NCI-H187 (cell line): ENCODE measurements at places on chromosomes 2 and 18.

DNA sequence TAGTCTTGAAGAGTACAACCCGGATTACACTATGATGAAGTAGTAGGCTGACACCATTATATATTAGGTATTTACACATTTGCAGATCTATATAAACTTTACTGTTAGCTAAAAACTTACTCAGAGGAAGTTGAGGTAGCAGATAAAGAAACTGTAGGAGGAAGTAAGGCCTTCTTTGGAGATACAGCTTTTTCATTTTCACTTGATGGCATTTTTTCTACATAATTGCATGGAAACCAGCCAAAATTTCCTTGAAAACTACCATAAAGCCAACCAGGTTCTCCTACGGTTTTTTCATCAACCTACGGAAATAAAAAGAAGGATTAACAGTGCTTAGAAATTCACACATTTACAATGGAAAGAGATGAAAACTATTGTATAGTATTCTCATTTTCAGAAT lies 86.6 kb downstream of the FAM228A start:
- no peak for DNase-seq

DNA sequence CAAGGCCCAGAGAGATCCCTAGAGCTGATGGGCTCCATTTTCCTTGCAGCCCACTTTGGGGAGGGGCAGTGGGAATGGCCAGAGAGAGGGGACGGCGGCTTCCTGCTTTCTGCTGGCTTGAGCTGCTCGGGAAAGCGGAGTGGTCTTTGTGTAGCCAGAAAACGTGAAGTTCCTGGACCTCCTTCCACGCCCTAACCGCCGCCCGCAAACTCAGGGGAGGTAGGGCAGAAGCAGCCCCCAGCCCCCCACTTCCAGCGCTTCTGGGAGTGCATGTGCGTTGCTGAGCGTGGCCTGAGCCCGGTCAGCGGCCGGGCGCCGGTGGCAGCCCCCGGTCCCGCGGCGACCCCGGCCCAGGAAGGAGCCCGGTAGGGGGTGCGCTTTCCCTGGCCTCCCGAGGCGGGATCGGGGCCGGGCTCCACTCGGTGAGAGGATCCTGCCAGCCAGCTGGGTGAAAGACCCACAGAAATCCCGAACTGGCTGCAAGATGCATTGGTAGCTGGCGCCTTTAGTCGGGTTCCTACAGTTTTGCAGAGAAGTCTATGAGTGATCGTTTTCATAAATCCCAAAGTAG lies 25.3 kb upstream of the BOD1L2 start:
- no peak for DNase-seq

- DNase-seq = no peak
Measured at GRCh38 chr2:25460261-25460905, 118.7 kb upstream of the DNMT3A start.

DNA sequence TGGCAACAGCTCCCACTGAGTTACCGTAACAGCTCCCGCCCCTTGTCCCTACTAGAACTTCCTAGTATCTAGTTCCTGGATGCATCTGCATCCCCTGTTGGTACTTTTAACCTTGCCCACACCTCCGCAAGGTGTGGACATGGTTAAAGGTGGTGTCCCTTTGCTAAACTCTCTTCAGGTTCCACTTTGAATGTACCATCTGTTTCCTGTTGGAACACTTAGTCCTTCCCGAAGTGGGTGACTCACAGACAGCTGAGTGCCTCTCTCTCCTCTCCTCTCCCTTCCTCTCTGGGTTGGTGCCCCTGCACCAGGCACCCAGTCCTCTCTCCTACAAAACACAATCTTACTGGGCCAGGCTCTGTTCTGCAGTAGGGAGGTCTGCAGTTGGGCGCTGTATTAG lies 19.6 kb upstream of the REL start:
- no peak for DNase-seq

DNA sequence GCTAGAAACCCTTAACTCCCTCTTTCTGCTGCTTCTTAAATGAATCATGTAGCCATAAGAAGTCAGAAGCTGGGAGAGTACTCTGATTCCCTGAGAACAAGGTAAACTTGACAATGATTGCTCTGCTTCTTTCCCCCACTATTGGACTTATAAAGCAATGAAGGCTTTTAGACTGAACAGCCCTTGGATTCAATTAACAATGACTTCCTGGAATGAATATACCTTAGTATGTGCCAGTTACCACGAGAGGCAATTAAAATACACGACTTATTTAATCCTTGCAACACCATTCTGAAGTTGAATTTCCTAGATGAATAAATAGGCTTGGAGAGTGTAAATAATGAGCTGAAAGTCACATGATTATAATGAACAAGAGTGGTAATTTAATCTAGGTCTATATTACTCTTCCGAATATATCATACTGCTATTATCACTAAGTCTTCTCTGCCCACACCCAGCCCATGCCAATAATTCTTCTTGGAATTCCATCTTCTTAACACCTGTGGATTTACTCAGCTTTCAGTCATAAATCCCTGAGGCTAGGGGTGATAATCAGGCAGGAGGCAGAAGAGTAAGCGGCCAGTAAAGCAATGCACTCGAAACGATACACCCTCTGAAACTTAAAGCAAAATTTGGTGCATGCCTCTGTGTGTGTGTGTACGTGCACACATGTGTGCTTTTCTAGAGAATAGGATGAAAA lies 170.2 kb downstream of the ATAD2B start:
- DNase-seq = no peak

DNA sequence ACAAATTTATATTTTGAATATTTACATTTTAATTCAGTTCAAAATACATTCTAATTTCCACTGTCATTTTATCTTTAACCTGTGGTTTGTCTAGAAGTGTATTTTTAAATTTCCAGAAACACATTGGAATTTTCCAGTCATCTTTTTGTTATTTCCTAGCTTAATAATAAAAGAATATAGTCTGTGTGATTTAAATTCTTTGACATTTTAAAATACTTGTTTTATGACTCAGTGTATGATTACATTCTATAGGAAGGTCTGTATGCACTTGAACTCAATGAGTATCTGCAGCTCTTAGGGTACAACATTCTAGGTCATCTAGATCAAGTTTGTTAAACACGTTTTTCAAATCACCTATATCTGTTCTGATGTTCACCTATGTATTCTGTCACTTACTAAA lies 88.3 kb upstream of the MBOAT2 start:
- no peak for DNase-seq

DNA sequence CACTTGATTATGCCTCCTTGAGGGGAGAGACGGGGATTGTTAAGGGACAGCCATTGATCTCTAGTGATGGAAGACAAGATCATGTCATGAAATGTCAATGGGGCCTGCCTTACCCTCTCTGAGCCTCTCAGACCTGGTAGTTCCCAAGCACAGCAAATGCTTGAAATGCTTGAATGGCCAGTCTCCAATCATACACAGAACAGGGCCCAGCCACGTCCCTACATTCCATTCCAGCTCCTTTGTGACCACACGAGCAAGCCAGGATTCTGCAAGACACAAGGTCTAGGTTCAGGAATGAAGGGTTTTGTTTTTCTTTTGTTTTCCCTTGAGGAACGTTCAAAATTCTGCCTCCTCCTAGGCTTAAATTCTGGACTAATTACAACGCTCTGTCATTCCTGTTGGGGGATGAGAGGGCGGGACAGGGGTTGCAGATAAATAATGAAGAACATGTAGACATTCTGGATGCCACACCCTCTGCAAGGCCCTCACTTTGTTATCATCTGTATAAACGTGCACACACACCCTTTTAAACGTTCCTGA lies 98.1 kb upstream of the YPEL5 start:
- DNase-seq = no peak

GRCh38 chr18:62281684-62282083 lies 43.4 kb upstream of the TNFRSF11A start:
- no peak for DNase-seq

- no peak for DNase-seq
Measured at GRCh38 chr2:73255007-73255644, 21.0 kb downstream of the CCT7 start.

DNA sequence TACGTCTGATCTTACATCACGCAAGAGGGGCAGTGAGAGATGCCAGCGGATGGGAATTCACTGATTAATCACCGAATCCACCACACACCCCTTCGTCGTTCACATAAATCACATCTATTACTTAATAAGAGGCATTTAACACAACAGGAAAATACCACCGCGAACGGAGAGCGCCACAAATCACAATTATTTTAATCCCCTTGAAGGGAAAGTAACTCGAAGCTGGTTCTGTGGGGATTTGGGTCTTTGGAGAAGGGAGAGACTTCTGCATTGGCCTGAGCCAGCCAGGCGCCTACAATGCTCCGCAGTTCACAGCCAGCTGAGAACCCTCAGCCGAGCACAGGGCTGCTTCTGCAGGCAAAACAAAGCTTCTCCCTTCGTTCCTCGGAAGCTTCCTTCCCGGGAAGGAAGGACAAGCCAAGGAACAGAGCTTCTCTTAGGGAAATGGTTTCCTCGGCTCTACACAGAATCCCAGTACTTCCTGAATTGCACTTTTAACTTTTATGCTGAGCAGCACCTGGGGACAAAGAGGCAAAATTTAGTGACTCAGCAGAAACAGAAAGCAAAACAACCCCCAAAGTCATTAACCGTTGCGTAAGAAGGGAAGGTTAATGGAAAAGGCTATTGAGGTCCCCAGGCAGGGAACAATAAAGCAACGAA lies at the start of gene LRP1B:
LRP1B (minus strand) TSS at position 7 of the 660 bp plus-strand sequence. CDS start 287 bp downstream, outside the sequence.
- DNase-seq = no peak

DNA sequence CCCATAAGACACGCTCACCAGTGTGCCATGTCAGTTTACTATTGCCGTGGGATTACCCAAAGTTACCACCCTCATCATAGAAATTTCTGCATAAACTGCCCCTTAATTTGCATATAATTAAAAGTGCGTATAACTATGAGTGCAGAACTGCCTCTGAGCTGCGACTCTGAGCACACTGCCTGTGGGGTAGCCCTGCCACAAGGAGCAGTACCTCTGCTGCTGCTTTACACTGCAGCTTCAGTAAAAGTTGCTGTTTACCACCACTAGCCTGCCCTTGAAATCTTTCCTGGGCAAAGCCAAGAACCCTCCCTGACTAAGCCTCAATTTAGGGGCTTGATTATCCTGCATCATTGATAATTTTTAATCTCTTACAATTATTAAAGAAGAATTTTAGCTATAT lies 213.9 kb upstream of the MAP2 start:
- DNase-seq = no peak

GRCh38 chr18:22391407-22392345 lies 26.0 kb downstream of the CTAGE1 start:
- no peak for DNase-seq

DNA sequence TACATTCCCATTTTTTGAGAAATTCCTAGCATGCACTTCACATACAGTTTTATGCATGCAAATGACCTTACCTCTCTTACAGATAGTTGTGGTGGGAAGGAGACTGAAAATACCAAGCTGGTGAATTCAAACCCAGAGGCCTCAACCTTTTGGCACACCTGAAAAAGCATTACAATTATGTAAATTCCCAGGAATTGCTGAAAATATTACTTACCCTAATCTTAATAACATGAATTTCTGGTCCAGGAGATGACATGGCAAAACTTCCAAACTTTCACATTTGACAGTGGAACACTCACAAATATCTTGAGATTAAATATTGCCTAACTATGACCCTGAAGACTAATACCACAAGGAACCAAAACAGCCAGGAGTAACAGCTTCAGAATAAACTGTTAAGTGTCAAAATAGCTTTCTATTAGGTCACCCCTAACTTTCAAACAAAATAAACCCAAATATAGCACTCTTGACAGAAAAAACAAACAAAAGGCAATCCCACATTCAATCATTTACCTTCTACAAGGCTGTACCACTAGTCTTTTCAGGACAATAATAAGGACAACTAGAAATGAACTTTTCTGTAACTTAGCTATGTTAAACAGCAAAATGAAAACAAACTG lies 10.9 kb upstream of the PEX13 start:
- no peak for DNase-seq

GRCh38 chr2:44974064-44974715 lies 32.7 kb downstream of the SIX3 start:
- no peak for DNase-seq

GRCh38 chr18:12317664-12318333 lies 9.8 kb downstream of the TUBB6 start:
- no peak for DNase-seq

DNA sequence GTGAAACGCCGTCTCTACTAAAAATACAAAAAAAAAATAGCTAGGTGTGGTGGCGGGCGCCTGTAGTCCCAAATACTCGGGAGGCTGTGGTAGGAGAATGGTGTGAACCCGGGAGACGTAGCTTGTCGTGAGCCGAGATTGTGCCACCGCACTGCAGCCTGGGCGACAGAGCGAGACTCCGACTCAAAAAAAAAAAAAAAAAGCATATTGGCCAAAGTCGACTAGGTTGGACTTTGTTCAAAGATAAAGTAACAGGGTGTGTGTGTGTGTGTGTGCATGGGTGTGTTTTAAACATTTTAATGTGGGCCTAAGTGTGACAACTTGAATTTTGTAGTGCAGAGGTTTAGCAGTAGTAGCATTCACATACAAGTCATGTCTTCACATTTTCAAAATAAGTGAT lies 11.7 kb downstream of the GEMIN6 start:
- no peak for DNase-seq

DNA sequence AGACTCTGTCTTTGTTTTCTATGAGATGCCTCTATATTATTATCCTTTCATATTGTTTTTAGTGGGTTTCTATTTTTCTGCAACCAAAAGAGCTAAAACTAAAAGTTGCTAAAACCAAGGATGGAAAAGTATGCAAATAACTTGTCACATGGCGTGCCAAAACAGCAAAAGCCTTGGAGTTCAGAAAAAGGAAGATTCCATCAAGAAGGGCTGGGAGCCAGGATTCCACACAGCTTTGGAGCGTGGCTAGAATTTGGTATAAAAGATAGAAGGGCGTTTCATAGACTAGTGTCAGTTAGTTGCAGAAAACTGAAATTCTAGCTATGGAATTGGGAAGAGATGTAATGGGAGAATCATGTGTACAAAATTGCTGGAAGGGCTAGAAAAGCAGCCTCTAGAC lies 4.1 kb downstream of the SCYGR1 start:
- no peak for DNase-seq

GRCh38 chr2:153940511-153940910 lies 68.8 kb downstream of the GALNT13 start:
- DNase-seq = no peak

DNA sequence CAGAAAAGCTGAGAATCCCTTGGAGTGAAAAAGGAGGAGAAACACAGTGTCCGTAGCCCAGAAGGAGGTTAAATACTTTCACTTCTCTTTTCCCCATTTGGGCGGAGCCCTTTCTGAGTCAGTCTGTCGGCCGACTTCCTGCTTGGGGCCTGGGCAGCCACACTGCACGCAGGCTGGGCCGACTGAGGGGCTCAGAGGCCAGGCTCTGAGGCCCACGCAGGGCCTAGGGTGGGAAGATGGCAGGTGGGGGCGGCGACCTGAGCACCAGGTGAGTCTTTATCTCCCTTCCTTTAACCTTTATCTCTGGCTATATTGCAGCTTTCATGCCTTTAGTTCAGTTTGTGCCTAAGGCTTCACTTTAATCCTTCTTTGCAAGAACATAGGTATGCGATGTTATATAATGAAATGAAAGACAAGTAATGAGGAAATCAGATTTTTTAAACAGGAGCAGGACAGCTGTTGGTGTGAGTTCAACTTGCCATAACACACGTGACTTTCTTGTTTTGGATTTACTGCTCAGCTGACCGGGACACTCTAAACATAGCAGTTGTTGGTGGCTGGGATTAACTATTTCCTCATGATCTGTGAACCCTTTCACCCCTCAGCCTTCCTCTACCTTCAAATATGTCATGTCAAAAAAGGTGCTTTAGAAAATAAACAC lies at the start of gene SP100:
SP100 (plus strand) TSS at position 141 of the 661 bp plus-strand sequence; CDS start at position 237, 96 bp downstream.
- no peak for DNase-seq

- DNase-seq = no peak
Measured at GRCh38 chr2:100730290-100730868, 89.6 kb upstream of the NPAS2 start.

- no peak for DNase-seq
Measured at GRCh38 chr2:100935372-100935752, 66.7 kb upstream of the RPL31 start.

GRCh38 chr2:6822406-6822805 lies 43.3 kb downstream of the CMPK2 start:
- DNase-seq = no peak
